ENCODE measurements at places on chromosomes 13 and 19.

GRCh38 chr13:46648166-46648607, 95.2 kb downstream of the LRCH1 start:
- DNase-seq: no peak

- DNase-seq: no peak
Measured at GRCh38 chr13:34025746-34026145, 207.8 kb downstream of the RFC3 start.

GRCh38 chr13:32117701-32118100, 86.1 kb downstream of the FRY start:
- peak; percentile 7 for DNase-seq

DNA sequence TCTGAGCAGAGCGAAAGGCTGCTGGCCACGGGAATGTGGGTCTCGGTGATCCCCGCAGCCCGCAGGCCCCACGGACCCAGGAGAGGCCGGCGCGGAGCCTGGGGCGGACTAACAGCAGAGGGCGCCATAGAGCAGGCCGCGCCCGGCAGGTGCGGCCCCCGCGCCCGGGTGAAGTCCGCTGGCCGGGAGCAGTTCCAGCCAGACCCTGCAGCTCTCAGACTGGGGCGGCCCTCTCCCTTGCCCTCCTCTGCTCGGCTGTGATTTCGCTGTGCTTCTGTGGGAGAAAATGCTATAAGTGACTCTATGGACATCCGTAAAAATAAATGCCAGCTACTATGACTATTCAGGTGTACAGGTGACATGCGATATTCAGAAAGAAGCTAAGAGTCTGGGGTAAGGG, 37.7 kb downstream of the GSX1 start:
- peak; percentile 56 for DNase-seq

DNA sequence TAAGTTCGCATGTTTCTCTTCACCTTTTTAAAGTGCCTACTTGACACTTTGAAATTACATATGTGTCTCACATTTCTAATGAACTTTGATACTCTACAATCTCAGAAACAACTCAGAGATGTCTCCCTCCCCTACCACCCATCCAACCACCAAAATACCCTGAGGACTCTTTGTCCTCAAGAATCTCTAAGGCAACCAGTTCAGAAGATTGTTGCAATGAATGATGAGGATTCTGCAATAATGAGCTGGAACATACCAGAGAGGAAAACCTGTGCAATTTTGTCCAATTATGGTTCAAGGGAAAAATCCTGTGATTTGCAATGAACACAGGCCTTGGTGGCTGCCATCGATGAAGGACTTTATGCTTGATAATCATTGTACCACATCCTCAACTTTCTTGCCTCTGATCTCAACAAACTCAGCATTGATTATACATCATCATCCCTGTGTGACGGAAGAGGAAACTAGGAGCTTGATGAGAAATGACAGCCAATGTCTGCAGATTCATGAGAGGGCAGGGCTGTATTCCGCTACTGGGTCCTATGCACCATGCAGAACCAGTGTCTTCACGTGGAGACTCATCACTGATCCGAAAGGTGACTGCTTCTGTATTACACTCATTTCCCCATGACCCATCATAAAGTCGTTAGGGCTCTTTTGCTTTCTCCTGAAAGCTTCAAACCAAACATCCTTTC, 1.1 kb downstream of the FPR1 start:
- peak; percentile 28 for DNase-seq

- no peak for DNase-seq
Measured at GRCh38 chr13:21684576-21684975, 13.7 kb downstream of the FGF9 start.

DNA sequence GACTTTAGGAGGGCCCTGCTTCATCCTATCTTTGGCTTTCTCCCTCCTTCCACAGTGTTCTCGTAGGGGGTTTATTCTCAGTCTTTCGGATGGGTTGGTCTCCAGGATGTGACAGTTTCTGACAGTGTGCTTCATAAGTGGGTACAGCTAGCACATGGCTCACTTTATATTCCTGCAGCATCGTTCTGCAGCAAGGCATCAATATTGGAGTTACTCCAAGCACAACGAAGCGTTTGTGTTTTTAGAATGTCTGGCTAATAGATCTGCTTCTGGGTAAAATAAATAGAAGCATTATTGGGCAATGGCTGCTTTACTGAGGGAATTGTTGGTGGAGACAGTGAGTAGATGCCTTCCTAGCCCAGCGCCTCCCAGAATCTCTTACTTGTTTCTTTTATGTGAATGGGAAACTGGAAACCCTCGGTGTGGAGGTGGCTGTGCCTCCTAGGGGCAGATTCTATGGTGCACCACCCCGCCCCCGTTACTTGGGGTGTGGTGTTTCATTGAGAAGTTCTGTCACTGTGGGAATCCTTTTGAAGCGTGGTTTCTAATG, 2.0 kb downstream of the FARP1 start:
- no peak for DNase-seq

GRCh38 chr13:93625536-93625935, 398.9 kb downstream of the GPC6 start:
- DNase-seq: no peak

DNA sequence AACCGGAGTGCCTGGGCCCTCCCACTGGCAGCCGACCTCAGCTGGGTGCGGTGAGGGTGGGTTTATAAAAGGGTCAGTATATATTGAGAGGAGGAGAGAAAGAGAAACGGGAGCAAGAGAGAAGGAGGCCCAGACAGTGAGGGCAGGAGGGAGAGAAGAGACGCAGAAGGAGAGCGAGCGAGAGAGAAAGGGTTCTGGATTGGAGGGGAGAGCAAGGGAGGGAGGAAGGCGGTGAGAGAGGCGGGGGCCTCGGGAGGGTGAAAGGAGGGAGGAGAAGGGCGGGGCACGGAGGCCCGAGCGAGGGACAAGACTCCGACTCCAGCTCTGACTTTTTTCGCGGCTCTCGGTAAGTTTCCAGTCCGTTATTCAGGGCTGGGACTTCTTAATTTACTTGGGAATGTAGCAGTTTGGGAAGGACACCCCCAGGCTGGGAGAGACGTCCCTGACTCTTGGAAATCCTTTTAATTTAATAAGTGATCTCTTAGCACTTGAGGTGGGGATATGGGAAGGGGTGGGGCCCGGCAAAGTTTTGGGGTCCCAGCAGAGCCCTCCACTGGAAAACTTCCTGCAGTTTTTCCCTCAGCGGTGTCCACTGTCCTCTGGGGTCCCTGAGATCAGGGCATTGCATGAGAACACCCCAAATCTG, at the start of gene EMP3:
Gene EMP3 (plus strand): TSS at position 288 of the 646 bp plus-strand sequence. CDS start 1,293 bp downstream, outside the sequence.
- peak; percentile 86 for DNase-seq

DNA sequence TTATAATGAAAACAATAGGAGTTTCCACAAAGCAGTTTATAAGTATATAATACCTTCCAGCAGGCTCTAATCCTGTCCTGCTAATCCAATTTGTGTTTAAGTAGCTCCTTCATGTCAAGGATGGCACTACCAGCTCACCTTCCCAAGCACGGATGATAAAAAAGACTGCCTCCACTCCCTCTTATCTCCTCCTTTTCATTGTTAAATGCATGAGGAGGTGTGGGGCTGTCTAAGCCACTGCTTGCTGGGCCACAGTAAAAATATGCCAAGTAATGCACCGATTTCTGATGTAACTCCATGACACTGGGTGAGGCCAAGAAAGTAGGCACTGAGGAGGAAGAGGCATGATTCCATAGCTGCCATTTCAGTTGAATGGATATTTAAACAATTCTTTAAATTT, 193.1 kb downstream of the ZIC5 start:
- DNase-seq: no peak

DNA sequence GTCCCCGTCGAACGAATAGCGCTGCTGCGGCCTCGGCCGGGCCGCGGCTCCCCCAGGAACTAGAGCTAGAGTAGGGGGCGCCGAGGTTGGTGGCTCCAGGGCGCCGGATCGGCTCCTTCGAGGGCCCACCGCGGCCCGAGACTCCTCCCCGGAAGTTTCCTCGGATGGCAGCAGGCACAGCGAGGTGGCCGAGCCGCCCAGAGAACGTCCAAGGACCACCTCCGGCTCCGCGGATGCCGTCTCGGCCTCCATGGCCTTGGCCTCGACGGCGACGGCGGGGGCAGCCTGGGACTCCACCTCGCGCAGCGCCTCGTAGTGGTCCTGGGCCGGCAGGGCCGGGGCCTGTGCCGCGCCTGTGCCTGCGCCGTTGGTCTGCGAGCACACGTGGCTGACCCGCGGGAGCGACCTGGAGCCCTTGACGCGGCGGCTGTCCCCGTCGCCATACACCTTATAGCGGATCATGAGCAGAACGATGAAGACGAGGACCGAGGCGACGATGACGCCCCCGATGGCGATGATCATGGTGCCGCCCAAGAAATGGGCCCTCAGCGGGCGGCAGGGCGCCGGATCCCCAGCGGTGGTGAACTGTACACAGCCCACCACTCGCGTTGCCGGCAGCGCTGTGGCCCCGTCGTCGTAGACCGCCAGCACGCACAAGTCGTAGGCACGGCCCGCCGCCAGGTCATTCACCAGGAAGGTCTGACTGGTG, 11.8 kb downstream of the IFNL1 start:
- DNase-seq: no peak

DNA sequence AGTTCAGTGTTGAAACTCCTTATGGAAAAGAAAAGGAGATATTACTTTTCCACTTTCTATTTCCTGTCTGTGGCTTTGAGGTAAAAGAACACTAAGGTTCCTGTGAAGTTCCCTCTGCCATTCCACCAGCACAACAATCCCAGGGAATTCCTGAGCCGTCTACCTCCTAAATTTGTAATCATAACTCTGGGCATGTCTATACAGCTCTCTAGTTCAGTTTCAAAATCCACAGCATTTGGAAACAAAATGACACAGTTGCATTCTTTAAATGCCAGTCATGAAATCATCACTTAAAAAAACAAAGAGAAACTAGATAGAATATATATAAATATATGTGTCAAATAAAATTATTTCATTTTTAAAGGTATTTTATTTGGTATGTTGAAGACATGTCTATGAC, 9.0 kb upstream of the THSD1 start:
- DNase-seq: no peak

- DNase-seq: no peak
Measured at GRCh38 chr19:3115411-3115810, 20.4 kb upstream of the GNA15 start.

DNA sequence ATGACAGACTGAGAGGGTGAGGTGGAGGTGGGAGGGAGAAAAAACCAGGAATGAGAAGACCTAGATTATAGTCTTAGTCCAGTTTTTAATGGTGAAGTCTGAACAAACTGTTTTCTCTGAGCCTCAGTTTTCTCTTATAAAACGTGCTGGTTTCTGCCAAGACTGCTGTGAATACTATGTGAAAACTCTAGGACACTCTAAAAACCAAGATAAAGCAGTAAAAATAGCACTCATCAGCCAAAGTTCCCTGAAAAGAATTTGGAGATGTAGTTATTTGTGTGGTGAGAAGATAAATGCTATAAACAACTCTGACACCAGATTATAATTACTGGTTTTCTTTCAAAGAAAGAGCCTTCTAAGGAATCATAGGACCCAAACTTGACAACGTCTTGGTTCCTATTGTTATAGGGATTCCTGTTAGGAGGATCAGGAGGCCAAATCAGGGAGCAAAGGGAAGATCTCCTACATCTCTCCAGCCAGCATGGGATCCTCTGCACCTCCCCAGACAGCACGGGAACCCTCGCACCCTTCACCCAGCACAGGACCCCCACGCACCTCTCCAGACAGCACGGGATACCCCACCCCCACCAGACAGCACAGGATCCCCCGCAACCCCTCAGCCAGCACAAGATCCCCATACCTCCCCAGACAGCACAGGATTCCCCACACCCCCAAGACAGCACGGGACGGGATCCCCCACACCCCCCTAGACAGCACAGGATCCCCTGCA, 130.2 kb downstream of the MIPEP start:
- no peak for DNase-seq

DNA sequence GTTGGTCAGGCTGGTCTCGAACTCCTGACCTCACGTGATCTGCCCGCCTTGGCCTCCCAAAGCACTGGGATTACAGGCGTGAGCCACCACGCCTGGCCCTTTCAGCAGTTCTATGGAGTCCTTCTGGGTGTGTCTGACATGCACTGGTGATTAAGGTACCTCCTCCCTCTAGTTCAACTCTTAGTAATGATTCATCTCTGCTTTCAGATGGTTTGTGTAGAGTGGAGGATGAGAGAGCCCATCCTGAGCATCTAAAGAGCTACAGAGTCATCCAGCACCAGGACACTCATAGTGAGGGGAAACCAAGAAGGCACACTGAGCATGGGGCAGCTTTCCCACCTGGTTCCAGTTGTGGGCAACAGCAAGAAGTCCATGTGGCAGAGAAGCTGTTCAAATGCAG, 8.2 kb downstream of the ZNF584 start:
- DNase-seq: no peak

- no peak for DNase-seq
Measured at GRCh38 chr13:41590643-41591042, 133.3 kb downstream of the RGCC start.

DNA sequence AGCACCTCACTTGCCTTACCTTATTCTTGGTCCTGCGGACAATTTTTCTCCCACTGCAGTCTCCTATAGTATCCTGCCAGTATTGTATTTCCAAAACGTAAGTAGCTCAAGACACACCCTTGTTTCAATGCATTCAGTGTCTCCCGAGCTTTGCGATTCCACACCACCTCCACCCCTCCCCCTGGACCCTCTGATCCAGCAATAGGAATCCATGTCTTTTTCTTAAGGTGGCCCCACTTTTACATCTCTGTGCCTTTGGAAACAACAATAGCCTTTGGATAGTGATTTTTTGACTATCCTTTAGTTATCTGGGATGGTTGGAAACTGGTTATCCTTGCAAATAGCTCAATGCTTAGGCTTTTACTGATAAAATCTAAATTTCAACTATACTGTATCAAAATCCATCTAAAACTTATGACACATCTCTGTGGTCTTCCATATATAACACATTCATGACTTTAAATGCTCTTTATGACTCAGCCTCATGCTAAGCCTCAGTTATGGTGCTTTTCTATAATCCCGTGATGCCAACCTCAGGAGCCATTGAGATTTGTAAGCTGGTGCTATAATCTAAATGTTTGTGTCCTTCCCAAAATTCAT, 27.1 kb downstream of the FAM216B start:
- DNase-seq: no peak

GRCh38 chr13:35213911-35214310, 262.6 kb downstream of the MAB21L1 start:
- no peak for DNase-seq

- DNase-seq: no peak
Measured at GRCh38 chr13:43861863-43862262, 17.7 kb downstream of the CCDC122 start.

Data from CD4-positive, alpha-beta T cell treated with Interferon alpha-2 for 1 hour (primary cell).